ENCODE measurements at places on chromosomes 1 and 21.
A peak's percentile ranks its signal among the peaks of the same experiment; 100 is the strongest.

GRCh38 chr1:81446000-81446669 lies 354.6 kb upstream of the ADGRL2 start:
- DNase-seq = peak; percentile 64

DNA sequence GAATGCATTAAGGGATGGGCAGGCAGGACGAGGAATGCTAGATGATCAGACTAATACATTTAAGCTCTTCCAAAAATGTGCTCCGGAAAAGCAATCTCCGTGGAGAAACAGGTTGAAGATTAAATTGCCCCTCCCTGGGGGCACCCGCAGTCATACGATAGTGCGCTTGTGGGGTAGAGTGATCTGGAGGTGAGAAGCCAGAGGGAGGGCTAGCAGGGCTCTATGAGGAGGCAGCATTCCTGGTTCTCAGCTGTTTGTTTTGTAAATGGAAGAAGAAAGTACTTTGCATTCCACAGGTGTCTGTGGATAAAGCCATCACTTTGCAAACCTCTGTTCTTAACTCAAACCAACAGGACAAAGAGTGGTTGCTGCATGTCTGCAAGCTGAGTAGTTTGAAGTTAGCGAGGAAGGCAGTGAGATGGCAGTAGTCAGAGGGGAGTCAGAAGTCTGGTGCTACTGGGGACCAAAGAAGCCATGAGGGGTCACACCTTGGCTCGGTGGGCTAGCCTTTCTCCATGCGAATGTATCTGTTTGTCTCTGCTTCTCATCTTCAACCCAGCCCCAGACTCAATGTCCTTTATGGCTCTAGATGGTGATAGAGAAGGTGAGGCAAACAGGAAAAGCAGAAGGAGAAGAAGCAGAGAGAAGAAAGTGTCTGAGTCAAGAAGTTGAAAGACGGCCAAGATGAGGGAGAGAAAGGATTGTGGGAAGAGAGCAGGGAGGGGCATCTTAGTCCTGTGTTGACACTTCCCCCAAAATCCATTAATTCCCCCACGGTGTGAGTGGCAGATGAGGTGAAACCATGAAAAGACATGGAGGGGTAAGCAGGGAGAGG lies 65.2 kb upstream of the GJA8 start:
- no peak for DNase-seq

DNA sequence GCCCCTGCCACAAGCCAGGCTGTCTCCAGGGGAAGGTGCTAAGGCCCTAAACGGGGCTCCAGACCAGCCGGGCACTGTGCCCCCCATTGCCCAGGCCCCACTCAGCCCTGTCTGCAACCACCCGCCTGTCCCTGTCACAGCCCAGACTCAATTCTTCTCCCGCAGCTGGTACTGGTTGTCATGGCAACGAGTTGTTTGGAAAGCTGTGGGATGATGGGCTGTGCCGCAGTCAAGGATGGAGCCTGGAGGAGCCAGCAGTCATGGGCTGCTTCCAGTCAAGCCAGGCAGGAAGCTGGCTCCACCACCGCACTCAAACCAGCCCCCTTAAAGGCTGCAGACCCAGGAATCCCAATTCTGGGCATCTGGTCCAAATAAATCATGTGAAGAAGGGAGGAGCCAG lies 4.2 kb downstream of the SPOCD1 start:
- peak; percentile 87 for DNase-seq

DNA sequence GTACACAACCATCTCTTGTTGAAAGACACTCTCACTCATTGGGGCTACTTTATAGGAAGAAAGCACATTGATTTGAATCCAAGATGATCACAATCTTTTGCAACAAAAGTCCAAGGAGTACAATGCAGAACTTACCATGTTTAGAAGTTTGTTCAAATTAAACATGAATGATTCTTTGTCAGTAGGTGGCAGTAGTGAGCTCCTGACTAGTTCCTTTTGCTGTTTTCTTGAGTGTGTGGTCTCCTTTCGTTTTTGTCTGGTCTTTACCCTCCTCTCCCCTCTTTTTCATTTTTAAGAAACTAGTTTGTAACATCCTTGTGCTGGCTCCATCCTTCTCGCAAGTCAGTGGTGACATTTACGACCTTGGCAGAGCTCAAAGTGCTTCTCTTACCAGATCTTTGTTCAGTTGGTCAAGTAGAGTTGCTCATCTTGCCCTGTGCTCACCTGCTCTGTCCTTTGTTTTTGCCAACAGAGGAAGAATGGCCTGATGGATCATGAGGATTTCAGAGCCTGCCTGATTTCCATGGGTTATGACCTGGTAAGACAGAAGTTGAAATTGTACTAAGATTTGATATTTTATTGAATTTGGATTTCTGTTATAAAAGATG lies 35.7 kb upstream of the MTR start:
- DNase-seq = peak; percentile 9

GRCh38 chr1:185495007-185495406 lies 178.0 kb upstream of the IVNS1ABP start:
- DNase-seq = no peak

GRCh38 chr1:40305451-40305850 lies 11.6 kb downstream of the COL9A2 start:
- no peak for DNase-seq

DNA sequence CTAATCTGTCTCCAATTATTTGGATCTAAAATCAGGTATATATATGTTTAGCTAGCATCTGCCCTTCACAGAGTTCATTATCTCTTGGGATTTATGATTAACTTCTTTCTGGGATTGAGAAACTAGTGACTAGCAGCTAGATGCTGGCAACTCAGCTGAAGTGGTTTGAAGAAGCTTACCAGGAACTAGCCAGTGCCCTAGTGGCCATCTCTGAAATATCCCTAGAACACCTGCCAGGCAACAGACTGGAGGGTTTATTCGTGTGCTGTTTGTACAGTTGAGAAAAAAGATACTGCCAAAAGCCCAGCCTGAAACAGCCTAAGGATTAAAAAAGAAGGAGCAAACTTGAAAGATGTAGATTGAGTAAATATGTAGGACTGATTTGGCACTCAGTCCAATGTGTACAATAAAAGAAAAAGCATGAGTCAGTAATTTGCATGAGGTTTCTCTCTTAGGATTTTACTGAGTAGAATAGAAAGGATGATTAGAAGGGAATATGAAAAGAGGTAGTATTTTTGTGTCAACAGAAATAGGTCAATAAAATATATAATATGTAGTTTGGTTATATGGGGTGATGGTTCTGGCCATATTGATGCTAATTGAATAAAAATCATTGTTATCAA lies 1144.6 kb upstream of the ADGRL2 start:
- DNase-seq = peak; percentile 24

DNA sequence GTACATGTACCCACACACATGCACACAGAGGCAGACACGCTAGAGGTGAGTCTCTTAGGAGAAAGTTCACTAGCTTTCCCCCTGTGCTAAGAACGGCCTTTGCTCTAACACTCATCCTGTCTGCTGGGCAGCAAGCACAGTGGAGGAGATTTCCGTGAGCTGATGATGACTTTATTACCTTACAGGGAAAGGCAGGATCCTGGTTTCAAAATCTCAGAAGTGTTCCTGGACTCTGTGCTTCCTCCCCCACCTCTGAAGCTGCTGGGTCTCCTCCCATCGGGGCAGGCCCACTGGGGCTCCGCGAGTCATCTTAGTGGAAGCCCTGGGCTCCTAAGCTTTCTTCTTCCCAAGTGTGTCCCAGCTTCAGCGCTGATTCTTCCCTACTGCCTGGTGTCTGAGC lies 2.7 kb downstream of the FAM3B start:
- no peak for DNase-seq

DNA sequence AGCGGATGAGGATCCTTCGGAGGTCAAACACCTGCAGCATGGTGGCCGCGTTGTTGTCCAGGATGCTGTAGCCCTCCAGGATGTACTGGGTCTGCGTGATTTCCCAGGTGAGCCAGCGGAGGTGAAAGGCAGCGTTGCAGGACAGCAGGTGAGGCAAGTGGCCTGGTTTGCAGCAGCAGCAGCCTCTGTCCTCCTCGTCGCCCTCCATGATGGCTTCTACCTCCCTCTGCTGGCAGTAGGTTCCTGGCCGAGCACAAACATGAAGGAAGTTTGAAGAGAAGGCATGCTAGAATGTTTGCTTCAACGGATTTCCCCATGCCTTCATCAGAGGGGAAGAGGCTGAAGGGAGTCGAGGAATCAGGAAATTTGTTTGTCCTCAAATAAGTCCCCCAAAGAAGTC lies 74.7 kb downstream of the NTPCR start:
- DNase-seq = peak; percentile 14

DNA sequence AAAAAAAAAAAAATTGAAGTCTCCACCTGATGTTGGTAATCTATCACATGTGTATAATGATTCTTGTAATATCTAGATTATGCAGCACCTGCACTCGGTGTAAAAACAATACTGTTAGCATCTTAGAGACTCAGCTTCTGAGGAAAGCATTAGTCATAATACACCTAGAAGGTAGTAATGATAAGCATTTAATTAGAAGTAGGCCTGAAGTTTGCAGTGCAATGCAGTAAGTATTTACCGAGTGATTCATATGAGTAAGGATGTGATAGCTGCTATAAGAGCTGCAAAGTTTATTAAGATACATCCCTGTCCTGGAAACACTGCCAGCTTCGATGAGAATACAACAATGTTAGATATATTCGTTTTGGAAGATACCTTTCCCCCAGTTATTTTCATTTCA lies 196.4 kb downstream of the GREM2 start:
- no peak for DNase-seq

- DNase-seq = no peak
Observed at GRCh38 chr1:226845624-226846023, 24.8 kb upstream of the PSEN2 start.

- peak; percentile 53 for DNase-seq
Observed at GRCh38 chr1:9490605-9491339, 48.5 kb upstream of the SLC25A33 start.

- DNase-seq = no peak
Observed at GRCh38 chr1:154350383-154350782, 25.1 kb downstream of the ATP8B2 start.

DNA sequence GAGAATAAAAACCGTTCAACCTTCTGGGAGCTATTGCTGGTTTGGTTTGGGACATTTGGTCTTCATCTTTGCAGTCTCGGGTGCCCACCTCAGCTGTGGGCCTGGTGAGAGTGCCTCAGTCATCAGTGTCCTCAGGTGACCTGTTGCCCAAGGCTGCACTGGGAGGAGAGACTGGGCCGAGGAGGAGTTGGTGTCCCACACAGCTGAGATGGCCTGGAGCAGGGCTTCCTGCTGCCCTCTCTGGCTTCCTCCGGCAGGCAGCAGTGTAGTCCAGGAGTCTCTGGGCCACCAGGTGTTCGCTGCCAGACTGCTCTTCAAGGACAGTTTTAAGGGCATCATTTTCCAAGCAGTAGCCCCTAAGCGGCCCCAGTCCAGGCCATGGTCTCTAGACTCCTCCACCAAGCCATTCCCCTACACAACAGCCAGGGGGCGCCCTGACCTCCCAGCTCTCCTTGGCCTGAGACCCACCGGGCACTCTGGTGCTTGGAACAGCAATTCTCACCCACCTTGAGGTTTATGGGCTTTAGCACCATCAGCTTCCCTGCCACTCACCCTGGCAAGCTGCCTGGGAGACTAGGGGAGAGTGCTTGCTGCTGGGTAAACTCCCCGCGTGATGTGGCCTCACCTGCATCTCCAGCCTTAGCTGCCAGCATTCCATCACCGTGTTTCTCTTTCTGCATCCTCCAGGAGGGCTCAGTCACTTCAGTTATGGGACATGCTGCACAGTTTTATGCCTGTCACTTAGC lies 9.1 kb upstream of the SYTL1 start:
- no peak for DNase-seq

DNA sequence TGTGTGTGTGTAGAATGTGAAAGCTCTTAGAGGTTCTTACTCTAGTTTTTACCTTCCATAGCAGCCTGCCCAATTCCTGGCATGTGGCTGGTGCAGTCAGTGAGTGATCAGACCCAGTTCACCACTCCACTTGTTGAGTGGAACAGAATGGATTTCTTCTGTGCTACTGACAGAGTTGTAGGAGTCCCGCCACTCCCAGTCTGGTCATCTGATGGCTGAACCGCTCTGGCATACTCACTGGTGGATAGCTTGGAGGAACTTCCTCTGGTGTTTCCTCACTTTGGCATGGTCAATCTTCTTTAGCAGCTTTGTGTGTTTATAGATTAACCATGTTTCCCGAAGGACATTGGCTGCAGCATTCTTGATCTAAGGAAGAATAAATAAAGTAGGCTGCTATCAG lies 106.7 kb upstream of the ADAR start:
- DNase-seq = no peak

DNA sequence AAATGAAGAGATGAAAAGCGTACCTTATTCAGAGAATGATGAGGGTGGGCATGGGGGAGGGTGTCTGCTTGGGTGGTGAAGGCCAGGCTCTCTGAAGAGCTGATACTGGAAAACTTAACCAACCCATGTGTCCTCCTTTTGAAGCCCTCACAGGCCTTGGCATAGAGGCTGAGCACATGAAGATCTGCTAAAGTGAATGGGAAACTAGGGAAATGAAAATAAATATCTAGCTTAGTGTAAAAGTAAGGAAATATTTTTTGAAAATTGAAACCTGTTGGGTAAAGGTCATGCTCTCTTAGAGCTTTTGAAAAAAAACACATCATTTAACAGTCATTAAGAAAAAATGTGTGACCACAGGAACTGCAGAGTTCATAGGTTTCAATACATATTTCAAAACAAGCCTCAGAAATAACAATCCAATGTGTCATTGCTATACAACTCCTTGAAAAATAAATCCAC lies 40.5 kb upstream of the RALGPS2 start:
- DNase-seq = no peak

- no peak for DNase-seq
Observed at GRCh38 chr1:9553736-9554144, 14.5 kb downstream of the SLC25A33 start.

GRCh38 chr21:17688912-17689874 lies 76.5 kb upstream of the BTG3 start:
- no peak for DNase-seq

All from NCI-H774 (cell line).